Neuronal stem cell (in vitro differentiated cells): ENCODE measurements at places on chromosomes 11 and 22.

GRCh38 chr22:28068826-28069225 lies 149.8 kb upstream of the PITPNB start:
- DNase-seq = no peak

GRCh38 chr22:32043391-32043790 lies 330 bp downstream of the SLC5A1 start:
- DNase-seq = no peak

DNA sequence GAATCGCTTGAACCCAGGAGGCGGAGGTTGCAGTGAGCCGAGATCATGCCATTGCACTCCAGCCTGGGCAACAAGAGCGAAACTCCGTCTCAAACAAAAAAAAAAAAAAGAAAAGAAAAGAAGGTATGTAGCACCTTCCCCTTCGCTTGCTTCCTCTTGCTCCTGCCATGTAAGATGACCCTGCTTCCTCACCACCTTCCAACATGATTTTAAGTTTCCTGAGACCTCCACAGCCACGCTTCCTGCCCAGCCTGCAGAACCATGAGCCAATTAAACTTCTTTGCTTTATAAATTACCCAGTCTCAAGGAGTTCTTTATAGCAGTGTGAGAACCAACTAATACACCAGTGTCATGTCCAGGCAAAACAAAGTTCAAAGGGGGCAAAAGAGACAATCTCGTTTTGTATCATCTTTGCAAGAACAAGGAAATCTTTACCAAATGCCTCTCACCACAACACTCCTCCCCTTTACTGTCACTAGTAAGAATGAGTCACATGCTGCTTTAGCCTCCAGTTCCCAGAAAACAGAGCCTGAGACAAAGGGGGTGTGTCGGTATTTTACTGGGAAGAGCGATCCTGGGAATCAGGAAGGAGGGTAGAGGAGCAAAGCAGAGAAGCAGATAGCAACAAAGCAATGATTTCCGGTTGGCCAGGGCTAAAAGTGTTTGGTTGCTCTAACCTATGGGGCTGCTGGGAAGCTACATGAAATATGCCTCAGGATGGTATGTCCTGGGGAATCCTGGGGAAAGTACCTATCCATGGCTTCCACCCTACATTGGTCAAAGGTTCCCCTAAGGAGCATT lies 10.5 kb upstream of the MCHR1 start:
- DNase-seq = no peak

DNA sequence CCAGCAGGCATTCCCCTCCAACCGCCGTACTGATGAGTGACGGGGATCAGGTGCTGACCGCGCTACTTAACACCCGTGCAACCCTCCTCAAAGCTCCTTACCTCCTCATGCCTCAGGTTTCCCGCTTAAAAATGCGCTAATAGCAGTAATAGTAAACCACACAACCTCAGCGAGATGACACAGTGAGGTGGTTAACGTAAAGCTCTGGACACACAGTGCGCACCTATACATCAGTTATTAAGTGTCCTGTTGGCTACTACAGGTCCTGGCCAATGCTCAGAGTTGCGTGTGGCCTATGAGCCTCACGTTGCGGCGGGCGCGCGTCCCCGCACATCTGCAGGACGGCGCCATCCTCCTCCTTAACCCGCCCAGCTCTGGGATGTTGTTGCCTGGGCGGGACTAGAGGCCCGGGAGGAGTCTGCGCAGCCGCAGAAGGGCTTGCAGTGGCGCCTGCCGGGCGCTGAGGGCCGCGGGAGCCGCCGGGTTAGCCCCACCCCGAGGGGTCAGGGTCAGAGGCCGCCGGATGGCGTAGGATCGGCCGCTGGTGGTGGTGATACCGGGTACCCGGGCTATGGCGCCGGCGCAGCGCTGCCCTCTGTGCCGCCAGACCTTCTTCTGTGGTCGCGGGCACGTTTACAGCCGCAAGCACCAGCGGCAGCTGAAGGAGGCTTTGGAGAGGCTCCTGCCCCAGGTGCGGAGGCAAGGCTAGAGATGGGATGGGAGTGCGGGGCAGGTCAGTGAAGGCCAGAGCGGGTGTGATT lies at the start of gene CENATAC:
TSS of gene CENATAC (plus strand) at position 512 of the 761 bp plus-strand sequence. CDS start at position 572, 60 bp downstream.
- peak; percentile 94 for DNase-seq

DNA sequence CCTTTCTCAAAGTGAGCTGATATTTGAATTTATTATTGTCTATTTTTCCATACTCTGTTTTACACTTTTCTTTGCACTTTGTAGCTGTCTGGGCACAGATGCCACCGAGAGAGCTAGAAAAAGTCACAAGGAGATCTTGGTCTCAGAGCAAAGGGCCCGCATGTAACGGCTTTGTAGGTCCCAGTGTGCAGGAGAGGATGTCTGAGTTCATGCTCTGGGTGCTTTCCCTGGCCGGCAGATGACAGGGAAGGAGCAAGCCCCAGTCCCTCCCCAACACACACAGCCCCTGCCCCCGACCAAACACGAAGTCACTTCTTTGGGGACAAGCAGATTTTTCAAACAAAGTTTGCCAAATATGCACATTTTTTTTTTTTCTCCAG lies 55.8 kb downstream of the SMIM38 start:
- no peak for DNase-seq

DNA sequence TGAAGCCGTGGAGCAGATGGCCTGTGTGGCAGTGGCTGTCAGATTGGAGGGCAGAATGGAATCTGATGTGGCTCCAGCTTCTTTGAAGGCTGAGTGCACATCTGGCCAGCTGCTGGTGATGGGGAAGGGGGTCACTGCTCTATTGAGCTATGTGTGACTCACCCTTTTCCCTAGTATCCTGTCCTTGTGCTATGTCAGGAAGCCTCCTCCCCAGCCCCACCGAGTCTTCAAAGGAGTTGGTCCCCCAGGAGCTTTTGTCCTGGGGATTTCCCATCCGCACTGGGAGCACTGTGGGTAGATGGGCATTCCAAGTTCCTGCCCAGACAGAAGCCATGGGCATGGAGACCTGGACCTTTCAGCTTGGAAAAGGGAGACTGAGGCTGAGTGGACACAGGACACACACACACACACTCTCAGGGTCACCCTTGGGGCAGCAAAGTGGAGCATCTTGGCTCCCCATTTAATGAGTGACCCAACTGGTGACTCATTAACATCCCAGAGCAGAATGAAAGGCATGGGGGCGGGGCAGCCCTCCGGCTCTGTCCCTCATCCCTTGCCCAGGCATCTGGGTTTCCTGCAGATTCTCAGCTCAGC lies 3.3 kb downstream of the SERPINH1 start:
- no peak for DNase-seq

GRCh38 chr22:39739338-39740027 lies 154.1 kb downstream of the ENTHD1 start:
- no peak for DNase-seq

DNA sequence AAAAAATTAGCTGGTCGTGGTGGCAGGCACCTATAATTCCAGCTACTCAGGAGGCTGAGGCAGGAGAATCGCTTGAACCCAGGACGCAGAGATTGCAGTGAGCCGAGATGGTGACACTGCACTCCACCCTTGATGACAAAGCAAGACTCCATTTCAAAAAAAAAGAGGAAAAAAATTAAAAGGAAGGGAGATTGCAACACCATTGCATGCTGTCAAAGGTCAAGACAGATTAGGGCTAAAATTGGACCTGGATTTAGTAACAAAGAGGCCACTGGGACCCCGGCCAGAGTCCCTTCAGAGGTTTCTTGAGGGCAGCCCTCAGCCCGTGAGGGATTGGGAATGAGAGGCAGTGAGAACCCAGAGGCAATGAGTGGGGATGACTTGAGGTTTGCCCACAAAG lies 8.2 kb upstream of the MAFF start:
- no peak for DNase-seq

- DNase-seq = no peak
Measured at GRCh38 chr11:44328138-44328660, 18.3 kb upstream of the ALX4 start.

DNA sequence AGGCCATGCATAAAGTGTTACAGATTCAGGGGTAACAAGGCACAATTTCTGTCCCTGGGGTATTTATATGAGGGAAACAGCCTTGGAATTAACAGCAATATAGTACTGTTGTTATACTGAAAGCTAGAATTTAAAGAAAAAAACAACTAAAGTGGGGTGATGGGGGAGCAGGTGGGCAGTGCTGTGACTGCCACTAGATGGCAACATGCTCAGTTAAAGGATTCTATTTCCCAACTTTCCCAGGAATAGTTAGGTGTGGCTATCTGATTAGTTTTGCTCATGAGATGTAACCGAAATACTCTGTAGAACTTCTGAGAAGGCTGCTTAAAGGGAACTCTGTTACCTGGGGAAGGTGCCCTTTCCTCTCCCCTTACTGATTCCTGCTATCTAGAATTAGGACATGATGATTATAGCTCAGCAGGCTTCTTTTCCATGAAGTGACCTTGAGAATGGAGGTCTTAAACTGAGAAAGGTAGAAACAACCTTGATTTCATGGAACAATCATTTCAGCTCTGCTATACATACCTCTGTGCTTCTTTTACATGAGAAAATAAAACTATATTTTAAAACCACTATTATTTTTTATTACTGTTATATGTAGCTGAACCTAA lies 102.6 kb downstream of the RELT start:
- DNase-seq = no peak

DNA sequence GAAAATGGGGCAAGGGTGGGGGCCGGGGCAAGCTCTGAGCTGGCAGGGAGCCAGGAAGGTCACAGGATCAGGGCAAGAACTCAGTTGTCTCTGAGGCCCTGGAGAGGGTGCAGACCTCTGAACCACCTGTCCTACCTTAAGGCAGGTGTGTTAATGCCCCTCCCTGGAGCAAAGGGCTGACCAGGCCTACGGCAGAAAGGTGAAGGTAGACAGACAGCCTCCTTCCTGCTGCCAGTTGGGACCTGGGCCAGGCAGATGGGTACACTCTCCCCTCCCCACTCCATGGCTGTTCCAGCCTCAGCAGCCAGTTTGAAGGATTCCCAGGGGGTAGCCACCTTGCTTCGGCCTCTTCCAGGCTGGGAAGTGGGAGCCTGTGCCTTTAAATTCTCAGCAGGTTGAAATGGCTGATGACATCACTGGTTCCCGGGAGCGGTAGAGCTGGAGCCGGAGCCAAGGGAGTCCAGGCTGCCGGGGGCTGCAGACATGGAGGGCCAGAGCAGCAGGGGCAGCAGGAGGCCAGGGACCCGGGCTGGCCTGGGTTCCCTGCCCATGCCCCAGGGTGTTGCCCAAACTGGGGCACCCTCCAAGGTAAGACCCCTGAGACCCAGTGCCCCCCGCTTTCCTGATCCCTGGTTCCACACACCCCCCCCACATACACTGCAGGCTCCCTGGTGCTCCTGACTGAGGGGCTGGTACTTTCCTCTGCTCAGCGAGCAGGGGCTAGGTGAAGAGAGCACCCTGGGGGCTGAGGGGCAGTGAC lies at the start of gene INPP5J:
TSS of gene INPP5J (plus strand) at position 435 of the 760 bp plus-strand sequence. CDS start at position 484, 49 bp downstream.
- DNase-seq = no peak

GRCh38 chr22:48635031-48635430 lies 1192.6 kb downstream of the BRD1 start:
- no peak for DNase-seq

DNA sequence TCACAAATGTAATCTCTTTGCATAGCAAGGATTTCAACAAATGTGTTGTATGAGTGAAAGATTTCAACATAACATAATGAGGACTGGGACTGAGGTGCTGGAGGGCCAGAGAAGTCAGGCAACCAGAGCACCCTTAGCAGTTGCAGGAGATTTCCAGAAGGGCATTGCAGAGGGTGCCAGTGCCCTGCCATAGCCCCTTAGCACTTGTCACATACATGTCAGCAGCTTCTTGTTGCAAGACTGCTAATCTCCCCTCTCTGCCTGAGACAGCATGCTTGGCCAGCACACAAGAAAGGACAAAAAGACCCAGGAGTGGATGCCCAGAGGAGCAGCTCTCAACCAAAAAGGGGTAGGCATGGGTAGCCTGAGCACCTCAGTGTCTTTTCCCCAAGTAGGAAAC lies 43.2 kb downstream of the BBOX1 start:
- no peak for DNase-seq
